ENCODE measurements at places on chromosomes 6 and 20.

GRCh38 chr6:17662585-17662984 lies 44.1 kb downstream of the NUP153 start:
- H3K27me3 ChIP-seq: no peaks in the 10 kb centered on the region
- H3K4me1 ChIP-seq: peaks cover 13% of the 10 kb centered on the region
- no peaks in the 10 kb centered on the region for H3K36me3 ChIP-seq
- no peak overlapping the region for H3K4me3 ChIP-seq

GRCh38 chr6:44428682-44429081 lies 41.2 kb downstream of the CDC5L start:
- no peak for DNase-seq
- no peaks in the 10 kb centered on the region for H3K4me1 ChIP-seq
- H3K36me3 ChIP-seq: peaks cover 18% of the 10 kb centered on the region
- no peak overlapping the region for H3K27ac ChIP-seq

DNA sequence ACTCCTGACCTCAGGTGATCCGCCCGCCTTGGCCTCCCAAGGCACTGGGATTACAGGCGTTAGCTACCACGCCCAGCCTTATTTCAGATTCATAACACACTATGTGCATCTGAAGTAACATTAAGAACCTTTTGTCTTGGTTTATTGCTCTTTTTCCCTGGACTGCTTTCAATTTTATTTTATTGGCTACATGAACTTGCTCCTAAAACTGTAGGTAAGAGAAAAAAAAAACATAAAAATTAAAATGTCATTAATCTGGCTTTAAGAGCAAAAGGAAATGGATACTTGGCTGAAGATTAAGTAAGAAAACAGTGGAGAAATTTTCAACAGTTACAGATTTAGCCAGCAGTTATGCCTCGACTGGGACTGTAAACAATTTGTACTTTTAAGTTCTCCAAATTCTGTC lies 62.5 kb downstream of the GJA1 start:
- H3K27me3 ChIP-seq: no peaks in the 10 kb centered on the region
- no peak overlapping the region for H3K4me3 ChIP-seq
- DNase-seq: no peak
- H3K4me1 ChIP-seq: no peaks in the 10 kb centered on the region
- no peaks in the 10 kb centered on the region for H3K36me3 ChIP-seq
- no peak overlapping the region for H3K27ac ChIP-seq

DNA sequence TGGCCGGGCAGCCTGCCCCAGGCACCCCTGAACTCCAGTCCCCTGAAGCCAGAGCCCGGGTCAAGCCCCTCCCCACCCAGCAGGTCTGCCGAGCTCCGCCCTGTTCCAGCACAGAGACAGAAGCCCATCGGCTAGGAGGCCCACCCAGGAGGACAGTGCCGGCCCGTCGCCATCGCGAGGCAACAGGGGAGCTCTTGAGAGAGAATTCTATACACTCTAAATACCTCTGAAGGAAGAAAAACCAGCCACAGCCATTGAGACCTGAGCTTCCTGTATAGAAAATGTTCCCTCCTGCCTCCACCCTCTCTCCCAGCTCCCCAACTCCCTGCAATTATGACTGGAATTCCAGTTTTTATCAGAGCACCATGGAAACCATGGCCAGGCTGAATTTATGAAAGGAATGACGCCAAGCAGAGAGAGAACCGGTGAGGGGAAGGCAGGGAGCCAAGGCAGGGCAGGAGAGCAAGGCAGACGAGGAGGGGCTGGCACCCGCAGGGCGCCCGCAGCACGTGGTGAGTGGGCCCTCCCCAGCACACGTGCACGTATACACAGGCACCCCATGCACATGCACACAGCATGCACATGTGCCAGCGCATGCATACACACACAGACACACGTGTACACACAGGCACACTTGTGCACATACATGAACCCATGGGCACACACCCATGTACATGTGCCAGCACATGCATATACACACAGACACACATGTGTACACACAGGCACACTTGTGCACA lies 27.6 kb upstream of the MRGBP start:
- no peak overlapping the region for H3K27ac ChIP-seq
- no peaks in the 10 kb centered on the region for H3K36me3 ChIP-seq
- H3K27me3 ChIP-seq: no peaks in the 10 kb centered on the region
- no peak overlapping the region for H3K4me3 ChIP-seq

DNA sequence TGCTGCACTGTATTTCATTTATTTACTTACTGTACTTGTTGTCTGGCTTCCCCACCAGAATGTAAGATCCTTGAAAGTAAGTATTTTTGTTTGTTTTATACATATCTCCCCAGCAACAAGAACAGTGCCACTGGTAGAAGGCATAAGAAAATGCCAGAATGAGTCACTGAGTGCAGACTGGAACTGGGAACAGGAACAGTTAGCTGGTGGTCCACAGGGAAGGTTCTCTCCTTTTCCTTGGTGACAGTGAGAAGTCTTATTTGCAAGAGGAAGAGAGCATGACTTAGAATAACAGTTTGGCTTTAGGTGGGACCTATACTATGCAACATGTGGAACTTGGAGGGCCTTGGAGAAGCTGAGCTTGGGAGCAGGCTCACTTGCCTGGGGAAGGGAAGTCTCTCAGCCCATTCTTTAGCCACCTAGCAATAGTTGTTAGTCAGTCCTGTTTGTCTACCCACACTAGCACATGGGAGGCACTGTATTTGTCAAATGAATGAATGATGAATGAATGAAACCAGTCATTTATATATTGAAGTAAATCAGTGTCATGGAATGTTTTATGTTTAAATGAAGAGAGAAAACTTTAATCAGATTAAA lies 203.5 kb downstream of the KCNQ5 start:
- H3K27ac ChIP-seq: no peak overlapping the region
- H3K4me3 ChIP-seq: no peak overlapping the region
- no peaks in the 10 kb centered on the region for H3K4me1 ChIP-seq
- no peaks in the 10 kb centered on the region for H3K36me3 ChIP-seq
- DNase-seq: no peak

DNA sequence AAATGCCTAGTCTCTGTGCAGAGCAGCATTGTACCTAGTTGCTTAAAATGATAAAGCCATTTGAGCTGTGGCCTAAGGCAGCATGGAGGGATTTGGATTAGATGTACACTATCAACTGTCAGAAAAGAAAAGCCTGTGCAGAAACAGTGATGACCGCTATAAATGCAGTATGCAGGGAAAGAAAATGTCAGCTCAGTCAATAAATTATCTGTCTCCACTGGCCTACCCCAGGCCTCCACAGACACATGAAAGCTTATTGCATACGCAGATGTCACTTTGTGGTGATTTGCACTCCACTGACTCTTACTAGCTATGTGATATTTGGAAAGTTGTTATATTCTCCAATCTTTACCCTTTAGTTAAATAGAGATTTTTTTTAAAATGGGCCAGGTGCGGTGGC lies 221.9 kb upstream of the OPRM1 start:
- no peak overlapping the region for H3K4me3 ChIP-seq
- no peaks in the 10 kb centered on the region for H3K27me3 ChIP-seq
- H3K27ac ChIP-seq: no peak overlapping the region
- no peaks in the 10 kb centered on the region for H3K4me1 ChIP-seq

DNA sequence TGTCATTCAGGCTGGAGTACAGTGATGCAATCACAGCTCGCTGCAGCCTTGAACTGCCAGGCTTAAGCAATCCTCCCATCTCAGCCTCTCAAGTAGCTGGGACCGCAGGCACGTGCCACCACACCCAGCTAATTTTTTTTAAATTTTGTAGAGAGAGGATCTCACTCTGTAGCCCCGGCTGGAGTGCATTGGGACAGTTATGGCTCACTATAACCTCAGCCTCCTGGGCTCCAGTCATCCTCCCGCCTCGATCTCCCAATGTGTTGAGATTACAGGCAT lies 86.5 kb downstream of the SERAC1 start:
- H3K27ac ChIP-seq: no peak overlapping the region
- no peaks in the 10 kb centered on the region for H3K27me3 ChIP-seq
- DNase-seq: no peak
- no peak overlapping the region for H3K4me3 ChIP-seq
- no peaks in the 10 kb centered on the region for H3K4me1 ChIP-seq

- no peak overlapping the region for H3K4me3 ChIP-seq
- H3K27me3 ChIP-seq: no peaks in the 10 kb centered on the region
- H3K27ac ChIP-seq: no peak overlapping the region
- H3K4me1 ChIP-seq: no peaks in the 10 kb centered on the region
- no peak for DNase-seq
- H3K36me3 ChIP-seq: no peaks in the 10 kb centered on the region
Observed at GRCh38 chr6:52489881-52490280, 69.7 kb downstream of the EFHC1 start.

- H3K36me3 ChIP-seq: no peaks in the 10 kb centered on the region
- H3K4me3 ChIP-seq: no peak overlapping the region
- no peak for DNase-seq
- no peaks in the 10 kb centered on the region for H3K27me3 ChIP-seq
Observed at GRCh38 chr6:15941168-15941567, 187.7 kb upstream of the MYLIP start.

GRCh38 chr20:33922224-33922623 lies 71.5 kb upstream of the RALY start:
- no peaks in the 10 kb centered on the region for H3K27me3 ChIP-seq
- no peak for DNase-seq
- H3K36me3 ChIP-seq: no peaks in the 10 kb centered on the region
- H3K4me1 ChIP-seq: no peaks in the 10 kb centered on the region
- H3K27ac ChIP-seq: no peak overlapping the region

GRCh38 chr6:13241364-13241763 lies 87.0 kb downstream of the TBC1D7 start:
- no peaks in the 10 kb centered on the region for H3K27me3 ChIP-seq
- no peaks in the 10 kb centered on the region for H3K36me3 ChIP-seq
- no peak overlapping the region for H3K4me3 ChIP-seq
- no peak overlapping the region for H3K27ac ChIP-seq
- no peak for DNase-seq

DNA sequence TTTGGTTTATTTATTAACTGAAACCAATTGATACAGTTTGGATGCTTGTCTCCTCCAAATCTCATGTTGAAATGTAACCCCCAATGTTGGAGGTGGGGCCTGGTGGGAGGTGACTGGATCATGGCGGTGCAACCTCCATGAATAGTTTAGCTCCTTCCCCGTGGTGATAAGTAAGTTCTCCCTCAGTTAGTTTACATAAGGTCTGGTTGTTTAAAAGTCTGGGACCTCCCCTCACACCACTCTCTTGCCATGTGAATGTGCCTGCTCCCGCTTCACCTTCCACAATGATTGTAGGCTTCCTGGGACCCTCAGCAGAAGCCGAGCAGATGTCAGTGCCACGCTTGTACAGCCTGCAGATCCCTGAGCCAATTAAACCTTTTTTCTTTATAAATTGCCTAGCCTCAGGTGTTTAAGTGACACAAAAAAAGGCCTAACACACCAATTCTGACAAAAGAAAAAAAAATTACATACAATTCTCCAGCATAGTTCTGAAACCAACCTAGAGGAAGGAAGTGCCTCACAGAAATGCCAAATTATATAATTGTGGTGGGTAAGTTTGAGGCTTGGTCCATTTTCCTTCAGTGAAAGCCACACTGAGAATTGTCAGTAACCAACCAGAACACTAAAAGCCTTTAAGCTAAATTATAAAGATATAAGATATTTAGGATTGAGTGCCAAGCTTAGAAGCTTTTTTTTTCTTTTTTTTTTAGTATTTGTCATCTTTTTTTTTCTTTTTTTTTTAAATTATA lies 15.0 kb downstream of the MAP7 start:
- no peaks in the 10 kb centered on the region for H3K36me3 ChIP-seq
- DNase-seq: no peak
- H3K4me3 ChIP-seq: no peak overlapping the region
- no peak overlapping the region for H3K27ac ChIP-seq

GRCh38 chr6:28161410-28162079 lies 19.9 kb downstream of the ZKSCAN8 start:
- H3K36me3 ChIP-seq: no peaks in the 10 kb centered on the region
- peak overlapping the region; percentile 15 for H3K27ac ChIP-seq
- peak; percentile 83 for DNase-seq
- H3K27me3 ChIP-seq: no peaks in the 10 kb centered on the region
- H3K4me3 ChIP-seq: peak overlapping the region; percentile 54

DNA sequence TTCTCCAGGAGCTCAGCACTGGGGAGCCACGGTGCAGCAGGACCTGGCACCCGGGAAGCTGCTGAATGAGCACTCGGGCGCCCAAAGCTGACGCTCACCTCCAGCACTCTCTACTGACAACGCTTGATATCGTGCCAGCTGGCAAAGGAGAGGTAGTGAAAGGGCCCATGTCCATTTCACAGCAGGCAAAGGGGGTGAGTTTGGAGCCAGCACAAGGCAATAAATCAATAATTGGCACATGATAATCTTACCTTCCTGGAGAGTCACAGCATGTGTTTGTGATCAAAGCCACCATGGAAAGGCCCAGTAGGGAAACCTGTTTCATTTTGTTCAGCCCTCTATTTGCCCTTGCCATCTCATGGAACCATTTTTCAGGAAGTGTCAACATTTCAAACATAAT lies 23.3 kb upstream of the SMIM26 start:
- H3K27ac ChIP-seq: no peak overlapping the region
- DNase-seq: no peak
- H3K27me3 ChIP-seq: no peaks in the 10 kb centered on the region
- H3K36me3 ChIP-seq: peaks cover 5% of the 10 kb centered on the region

GRCh38 chr20:57329608-57330221 lies at the start of gene SPO11:
SPO11 (plus strand) TSS chr20:57329803; CDS start chr20:57329868, 65 bp downstream.
- H3K36me3 ChIP-seq: no peaks in the 10 kb centered on the region
- no peak for DNase-seq
- no peak within 1 kb of the TSS for H3K4me3 ChIP-seq
- H3K4me1 ChIP-seq: no peaks in the 10 kb centered on the region
- H3K27ac ChIP-seq: no peak within 1 kb of the TSS
- no peaks in the 10 kb centered on the region for H3K27me3 ChIP-seq

- no peak overlapping the region for H3K4me3 ChIP-seq
- no peak for DNase-seq
- H3K27me3 ChIP-seq: no peaks in the 10 kb centered on the region
- H3K36me3 ChIP-seq: no peaks in the 10 kb centered on the region
Observed at GRCh38 chr6:83505356-83505755, 7.0 kb upstream of the PRSS35 start.

GRCh38 chr6:16174416-16175078 lies 45.7 kb downstream of the MYLIP start:
- H3K4me3 ChIP-seq: no peak overlapping the region
- no peak for DNase-seq
- H3K27me3 ChIP-seq: no peaks in the 10 kb centered on the region

- H3K36me3 ChIP-seq: no peaks in the 10 kb centered on the region
- H3K4me1 ChIP-seq: no peaks in the 10 kb centered on the region
- no peak overlapping the region for H3K27ac ChIP-seq
Observed at GRCh38 chr6:140636271-140636907, 1261.9 kb upstream of the CITED2 start.

DNA sequence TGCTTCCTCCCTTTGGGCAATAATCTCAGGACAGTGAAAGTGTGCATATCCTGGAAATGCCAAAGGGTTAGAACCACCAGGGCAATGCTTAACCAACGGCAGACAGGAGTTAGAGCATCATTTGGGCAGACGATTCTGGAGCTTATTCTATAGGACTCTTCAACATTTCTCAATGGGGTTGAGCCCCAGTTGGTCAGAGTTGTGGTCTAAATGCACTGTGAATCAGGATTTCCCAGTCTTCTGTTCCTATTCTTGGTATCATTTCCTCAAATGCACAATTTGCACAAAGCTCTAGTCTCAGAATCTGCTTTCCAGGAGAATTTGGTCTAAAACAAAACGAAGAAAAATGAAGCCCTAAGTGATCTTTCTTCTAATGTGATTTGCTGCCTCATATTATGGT lies 389.6 kb upstream of the JAG1 start:
- H3K27ac ChIP-seq: no peak overlapping the region
- H3K4me3 ChIP-seq: no peak overlapping the region
- no peaks in the 10 kb centered on the region for H3K4me1 ChIP-seq
- H3K27me3 ChIP-seq: no peaks in the 10 kb centered on the region

- no peaks in the 10 kb centered on the region for H3K4me1 ChIP-seq
- H3K4me3 ChIP-seq: no peak overlapping the region
- no peaks in the 10 kb centered on the region for H3K27me3 ChIP-seq
Observed at GRCh38 chr6:57013521-57013926, 33.0 kb upstream of the KIAA1586 start.

Data from naive thymus-derived CD4-positive, alpha-beta T cell (primary cell).